ENCODE measurements at places on chromosomes 3 and 15. TPM values are rescaled to one million over a fixed set of nuclear protein-coding genes. Genes with fewer than 3 reads are reported as not detected.

DNA sequence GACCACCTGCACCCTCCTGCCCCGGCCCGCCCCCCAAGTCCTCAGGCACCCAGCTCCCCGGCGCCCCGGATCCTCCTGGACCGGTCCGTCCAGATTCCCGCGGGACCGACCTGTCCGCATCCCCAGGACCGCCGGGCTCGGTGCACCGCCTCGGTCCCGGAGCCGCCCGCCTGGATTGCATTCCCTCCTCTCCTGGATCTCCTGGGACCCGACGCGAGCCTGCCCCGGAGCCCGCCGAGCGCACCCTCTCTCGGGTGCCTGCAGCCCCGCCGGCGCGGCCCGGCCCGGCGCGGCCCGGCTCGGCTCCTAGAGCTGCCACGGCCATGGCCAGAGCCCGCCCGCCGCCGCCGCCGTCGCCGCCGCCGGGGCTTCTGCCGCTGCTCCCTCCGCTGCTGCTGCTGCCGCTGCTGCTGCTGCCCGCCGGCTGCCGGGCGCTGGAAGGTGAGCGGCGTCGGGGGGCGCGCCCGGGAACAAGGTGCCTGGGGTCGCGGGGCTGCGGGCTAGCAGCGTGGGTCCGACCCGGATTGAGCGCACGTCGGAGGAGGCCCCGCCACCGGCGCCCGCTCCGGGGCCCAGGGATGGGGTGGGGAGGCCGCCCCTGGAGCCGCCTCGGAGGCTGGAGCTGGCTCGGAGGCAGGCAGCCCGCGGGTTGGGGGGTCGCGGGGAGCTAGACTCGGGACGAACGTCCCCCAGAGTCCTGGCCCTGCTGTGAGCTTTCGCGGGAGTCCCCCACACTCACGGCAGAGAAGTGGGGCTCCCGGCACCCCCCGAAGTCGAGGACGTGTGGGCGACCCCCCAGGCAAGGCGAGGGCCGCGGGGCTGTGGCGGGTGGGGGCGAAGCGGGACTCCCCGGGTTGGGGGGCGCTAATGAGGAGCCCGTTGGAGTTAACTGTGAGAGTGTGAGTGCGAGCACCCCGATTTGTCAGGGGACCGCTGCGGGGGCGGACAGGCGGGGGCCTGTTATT lies 610 bp downstream of the EPHB3 start:
- DNase-seq, result no peak

The PLCH1 gene
- total RNA-seq, result 8.2 TPM

The TBC1D2B gene
- 49.1 TPM for total RNA-seq

The GOLGA8G gene
- not detected for total RNA-seq

- no peak for DNase-seq
Measured at GRCh38 chr15:68113273-68113672, 59.2 kb downstream of the PIAS1 start.

DNA sequence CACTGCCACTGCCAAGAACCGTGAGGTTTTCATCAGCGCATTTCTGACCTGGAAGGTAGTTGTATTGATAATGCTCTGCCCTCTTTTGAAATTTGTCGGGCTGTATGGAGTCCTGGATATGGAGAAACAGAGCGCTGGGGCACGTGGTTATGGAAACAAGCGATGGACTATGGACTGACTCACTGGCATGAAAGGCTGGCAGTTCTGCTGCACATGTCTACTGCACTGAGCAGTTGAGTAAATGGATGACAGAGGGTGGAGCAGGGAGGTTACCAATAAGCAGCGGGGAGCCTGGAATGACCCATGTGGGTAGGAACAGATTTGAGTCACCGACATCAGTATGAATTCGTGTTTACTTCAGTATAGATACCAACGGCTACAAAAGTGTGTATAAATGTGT lies 429.5 kb downstream of the OCA2 start:
- DNase-seq, result no peak

- DNase-seq, result peak; percentile 63
Measured at GRCh38 chr15:93179072-93179471, 90.1 kb upstream of the RGMA start.

- no peak for DNase-seq
Measured at GRCh38 chr3:146342989-146343388, 92.1 kb upstream of the PLSCR4 start.

The MYLK gene
- total RNA-seq, result 267 TPM

GRCh38 chr3:70276901-70277300 lies 35.5 kb downstream of the MDFIC2 start:
- DNase-seq, result no peak

The HRG gene
- 0.25 TPM for total RNA-seq

GRCh38 chr3:111747490-111747889 lies 111.6 kb upstream of the PHLDB2 start:
- DNase-seq, result no peak

DNA sequence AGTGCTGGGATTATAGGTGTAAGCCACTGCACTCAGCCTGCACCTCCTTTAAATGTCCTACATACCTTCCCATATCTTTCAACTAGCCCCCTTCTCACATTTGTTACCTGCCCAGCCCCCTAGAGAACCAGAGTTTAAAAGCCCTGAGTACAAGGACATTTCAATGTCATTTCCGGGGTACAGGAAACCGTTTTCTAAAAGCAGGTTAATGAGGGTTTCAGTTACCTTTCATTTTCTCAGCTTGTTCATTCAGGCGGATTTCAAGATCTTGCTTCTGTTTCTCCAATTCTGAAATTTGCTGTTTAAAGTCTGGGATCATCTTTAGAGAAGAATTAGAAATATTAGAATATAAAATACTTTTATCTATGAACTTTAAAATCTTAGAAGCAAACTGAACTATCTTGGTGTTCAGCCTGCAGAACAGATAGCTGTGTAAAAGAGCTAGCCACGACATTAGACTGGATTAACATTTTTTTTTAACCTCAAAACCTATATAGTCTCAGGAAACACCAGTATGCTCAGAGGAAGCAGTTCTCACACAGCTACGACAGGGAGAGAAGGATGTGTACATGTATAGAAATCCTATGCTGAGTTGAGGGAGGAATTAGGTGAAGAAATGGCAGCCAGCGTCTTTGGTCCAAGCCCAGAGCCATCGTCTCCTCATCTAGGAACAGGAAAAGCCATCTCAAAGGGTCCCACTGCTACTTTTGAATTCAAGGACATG lies 29.9 kb upstream of the GNB5 start:
- no peak for DNase-seq

GRCh38 chr3:51535146-51536019 lies 3.1 kb upstream of the RAD54L2 start:
- DNase-seq, result no peak

GRCh38 chr15:31447931-31448634 lies 121.4 kb downstream of the KLF13 start:
- peak; percentile 13 for DNase-seq

GRCh38 chr3:4476496-4476895 lies 9.4 kb upstream of the SUMF1 start:
- DNase-seq, result no peak

GRCh38 chr3:122576174-122576940 lies 1.1 kb upstream of the PARP15 start:
- DNase-seq, result no peak

GRCh38 chr3:190288836-190289235 lies 33.4 kb downstream of the CLDN1 start:
- DNase-seq, result no peak

The STRIT1 gene
- not detected for total RNA-seq

The CLDN1 gene
- total RNA-seq, result 2.2 TPM

The TTC23 gene
- total RNA-seq, result 19.3 TPM

The FSTL1 gene
- 20.4 TPM for total RNA-seq

- DNase-seq, result no peak
Measured at GRCh38 chr3:12449889-12450682, 34.2 kb upstream of the TSEN2 start.

DNA sequence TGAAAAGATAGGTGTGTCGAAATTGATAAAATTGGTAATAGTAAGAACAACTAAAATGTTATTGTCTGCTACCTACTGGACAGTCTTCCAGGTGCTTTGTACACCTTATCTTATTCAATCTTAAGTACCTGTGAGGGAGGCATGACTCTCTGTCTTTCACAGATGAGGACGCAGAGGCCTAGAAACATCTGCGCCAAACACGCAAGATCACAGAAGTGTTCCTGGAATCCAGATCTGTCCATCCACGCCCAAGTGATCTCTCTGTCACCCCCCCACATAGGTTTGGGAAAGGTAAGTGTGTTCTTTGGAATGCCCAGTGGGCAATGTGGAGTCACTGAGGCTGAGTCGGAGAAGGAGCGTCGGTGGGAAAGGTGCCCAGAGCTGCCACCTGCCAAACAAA lies 34.4 kb upstream of the PTPRG start:
- no peak for DNase-seq

- no peak for DNase-seq
Measured at GRCh38 chr15:27535445-27536129, 563.5 kb downstream of the OCA2 start.

The AQP9 gene
- total RNA-seq, result not detected

DNA sequence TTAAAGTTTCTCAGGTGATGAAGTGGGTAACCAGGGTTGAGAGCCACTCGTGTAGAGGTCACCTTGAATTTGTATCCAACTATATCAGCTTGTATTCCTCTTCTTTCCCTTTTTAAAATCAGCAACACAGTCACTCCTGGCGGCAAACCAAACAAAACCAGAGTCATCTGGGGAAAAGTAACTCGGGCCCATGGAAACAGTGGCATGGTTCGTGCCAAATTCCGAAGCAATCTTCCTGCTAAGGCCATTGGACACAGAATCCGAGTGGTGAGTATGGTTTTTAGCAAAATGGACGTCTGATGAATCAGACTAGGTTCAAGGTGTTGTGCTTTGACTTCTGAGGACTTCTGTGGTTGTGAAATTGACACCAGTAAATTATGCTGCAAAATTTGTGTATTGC lies 3.9 kb downstream of the RPL35A start:
- DNase-seq, result no peak

DNA sequence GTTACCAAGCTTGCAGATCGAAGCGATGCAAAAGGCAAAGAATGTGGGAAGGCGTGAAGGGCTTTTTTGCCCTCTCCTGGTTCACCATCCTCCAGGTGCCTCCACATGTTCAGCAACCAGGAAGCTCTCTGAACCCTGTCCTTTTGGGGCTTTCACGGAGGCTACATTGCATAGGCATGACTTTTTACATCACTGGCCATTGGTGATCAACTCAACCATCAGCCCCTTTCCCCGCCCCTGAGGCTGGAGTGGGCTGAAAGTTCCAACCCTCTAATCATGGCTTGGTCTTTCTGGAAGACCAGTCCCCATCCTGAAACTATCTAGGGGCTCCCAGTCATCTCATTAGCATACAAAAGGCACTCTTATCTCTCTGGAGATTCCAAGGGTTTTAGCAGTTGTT lies 52.6 kb downstream of the UACA start:
- DNase-seq, result no peak

DNA sequence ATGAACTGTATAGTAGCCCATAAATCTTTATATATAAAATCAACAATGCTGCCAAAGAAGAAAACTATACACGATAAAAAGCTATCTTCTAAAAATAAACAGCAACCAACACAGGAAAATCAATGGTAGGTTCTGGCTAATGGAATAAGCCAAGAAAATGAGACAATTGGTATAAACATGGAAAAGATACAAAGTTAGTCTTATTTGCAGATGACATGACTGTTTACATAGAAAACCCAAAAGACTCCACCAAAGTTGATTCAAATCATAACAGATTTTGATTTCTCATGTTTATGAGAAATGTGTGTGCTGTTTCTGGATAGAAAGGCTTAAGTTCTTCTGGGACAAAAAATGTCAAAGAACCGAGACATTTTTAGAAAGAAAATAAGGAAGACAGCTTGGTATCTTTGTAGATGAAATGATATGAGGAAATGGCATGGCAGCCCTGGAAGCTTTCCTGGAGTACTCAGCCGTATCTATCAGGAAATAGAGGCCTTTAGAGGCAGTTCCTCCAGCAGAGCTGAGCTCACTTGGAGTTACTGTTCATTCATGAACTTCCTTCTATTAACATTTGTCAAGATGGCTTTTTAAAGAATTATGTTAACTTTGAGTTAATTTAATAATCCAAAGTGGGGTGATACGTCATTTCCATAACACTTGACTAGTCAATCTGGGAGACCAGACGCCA lies 36.7 kb upstream of the VILL start:
- DNase-seq, result no peak

The RAB5A gene
- 87.1 TPM for total RNA-seq

- DNase-seq, result peak; percentile 54
Measured at GRCh38 chr15:74768771-74769342, 13.0 kb upstream of the CSK start.

The MME gene
- 1.4 TPM for total RNA-seq

The FBXO40 gene
- total RNA-seq, result not detected

The TF gene
- total RNA-seq, result 18.6 TPM

- no peak for DNase-seq
Measured at GRCh38 chr3:107986505-107986904, 104.3 kb downstream of the CD47 start.

The CCR3 gene
- total RNA-seq, result not detected

- no peak for DNase-seq
Measured at GRCh38 chr3:79815478-79815877, 47.7 kb upstream of the ROBO1 start.

The HCLS1 gene
- total RNA-seq, result 10.0 TPM

The PIAS1 gene
- total RNA-seq, result 26.6 TPM

DNA sequence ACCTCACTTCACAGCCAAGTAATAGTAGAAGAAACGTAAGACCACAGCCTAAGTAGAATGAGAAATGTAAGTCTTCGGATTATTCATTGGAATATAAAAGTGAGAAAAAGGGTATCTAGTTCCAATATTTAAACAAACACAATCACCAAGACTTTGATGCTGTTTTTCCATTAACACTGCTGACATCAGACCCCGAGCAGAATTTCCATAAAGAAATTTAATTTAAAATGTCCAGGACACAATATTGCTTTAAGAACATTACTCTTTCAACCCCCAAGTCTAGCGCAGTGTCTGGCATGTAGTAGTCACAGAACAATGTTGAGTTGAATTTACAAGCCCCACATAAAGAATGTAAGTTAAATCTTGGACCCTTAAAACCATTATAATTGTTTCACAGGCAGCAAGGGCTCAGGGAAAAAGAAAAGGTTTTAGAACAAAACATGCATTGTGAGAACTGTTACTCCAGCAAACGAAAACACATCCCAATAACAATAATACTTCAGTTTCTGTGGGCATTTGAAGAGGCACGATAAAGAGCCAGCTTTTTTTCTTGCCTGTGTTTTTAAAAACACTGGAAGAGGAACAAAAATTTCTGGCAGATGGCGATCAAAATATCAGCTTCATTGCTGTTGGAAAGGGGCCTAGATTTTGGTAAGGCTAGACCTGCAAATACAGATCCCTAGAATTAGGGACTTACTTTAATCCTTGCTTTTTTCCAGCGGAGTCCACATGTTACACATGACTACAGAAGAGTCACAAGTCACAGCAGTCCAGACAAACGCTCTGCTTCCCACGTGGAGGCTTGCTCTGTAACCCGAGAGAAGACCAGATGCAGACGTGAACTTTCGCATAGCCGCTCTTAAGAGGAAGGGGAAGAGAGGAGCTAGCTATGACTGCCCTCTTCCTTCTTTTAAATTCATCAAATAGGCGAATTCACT lies 77.9 kb upstream of the IGSF10 start:
- DNase-seq, result no peak

DNA sequence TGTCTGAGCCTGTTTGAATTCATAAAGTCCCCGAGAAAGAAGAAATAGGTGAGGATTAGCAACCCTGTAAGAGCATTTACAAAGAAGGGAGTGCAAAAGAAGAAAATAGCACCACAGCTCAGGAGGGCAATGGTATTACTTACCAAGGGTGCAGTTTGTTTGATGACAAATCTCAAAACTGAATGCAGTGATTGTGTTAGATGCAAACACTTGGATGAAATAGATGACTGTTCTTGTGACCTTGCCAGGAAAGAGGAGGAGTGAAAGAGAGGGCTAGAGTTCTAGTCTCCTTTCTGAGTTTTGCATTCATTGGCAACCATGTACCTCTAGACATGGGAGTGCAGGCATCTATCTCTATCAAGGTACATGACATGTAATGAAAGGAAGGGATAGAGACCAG lies 1030.8 kb upstream of the CFAP20DC start:
- DNase-seq, result no peak

The CPEB1 gene
- 1.4 TPM for total RNA-seq
